ENCODE measurements at places on chromosomes 1 and 21.

DNA sequence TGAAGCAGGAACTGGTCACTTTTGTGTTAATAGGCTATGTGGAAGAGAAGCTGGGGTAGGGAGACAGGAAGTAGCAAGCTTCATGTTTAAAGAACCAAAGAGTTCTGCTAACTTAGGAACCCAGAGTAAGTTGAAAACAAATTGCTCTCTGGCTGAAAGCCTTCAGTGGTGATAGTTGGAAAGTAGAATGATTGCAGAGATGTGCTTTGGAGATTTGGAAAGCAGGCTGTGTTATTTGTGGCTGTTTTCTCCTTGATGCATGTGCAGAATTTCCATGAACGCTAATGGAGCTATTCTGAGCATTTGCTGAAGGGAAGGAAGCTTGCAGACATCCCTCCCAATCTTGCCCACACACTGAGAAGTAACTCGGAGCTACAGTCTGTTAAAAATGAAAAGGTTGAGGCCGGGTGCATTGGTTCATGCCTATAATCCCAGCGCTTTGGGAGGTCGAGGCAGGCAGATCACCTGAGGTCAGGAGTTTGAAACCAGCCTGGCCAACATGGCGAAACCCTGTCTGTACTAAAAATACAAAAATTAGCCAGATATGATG lies 45.7 kb downstream of the TCEANC2 start:
- peak; percentile 0 for DNase-seq

GRCh38 chr1:203491664-203492063 lies 2.3 kb upstream of the OPTC start:
- DNase-seq: no peak

- DNase-seq: no peak
These were observed 11.2 kb downstream of the WRAP73 start for GRCh38 chr1:3638676-3639075.

GRCh38 chr1:11529330-11529729 lies 50.4 kb downstream of the DISP3 start:
- no peak for DNase-seq

- DNase-seq: no peak
These were observed 6.1 kb upstream of the C1orf53 start for GRCh38 chr1:197896301-197896700.

DNA sequence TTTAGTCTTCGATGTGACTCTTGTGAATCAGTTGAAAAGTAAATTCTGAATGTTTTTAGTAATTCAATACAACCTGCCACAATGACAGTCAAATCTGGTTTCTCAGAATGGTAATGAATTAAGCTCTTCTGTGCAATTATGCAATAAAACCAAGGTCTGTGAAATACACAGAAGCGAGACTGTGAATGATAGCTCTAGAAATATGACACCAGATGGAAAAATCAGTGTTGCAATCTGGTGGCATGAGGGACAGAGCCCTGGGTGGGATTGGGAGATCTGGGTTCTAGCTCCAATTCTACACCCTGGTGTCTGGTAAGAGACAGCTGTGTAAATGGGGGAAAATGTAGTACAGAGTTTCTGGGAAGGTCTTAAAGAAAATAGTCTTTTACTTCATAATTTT lies 586.4 kb upstream of the ZRANB2 start:
- no peak for DNase-seq

DNA sequence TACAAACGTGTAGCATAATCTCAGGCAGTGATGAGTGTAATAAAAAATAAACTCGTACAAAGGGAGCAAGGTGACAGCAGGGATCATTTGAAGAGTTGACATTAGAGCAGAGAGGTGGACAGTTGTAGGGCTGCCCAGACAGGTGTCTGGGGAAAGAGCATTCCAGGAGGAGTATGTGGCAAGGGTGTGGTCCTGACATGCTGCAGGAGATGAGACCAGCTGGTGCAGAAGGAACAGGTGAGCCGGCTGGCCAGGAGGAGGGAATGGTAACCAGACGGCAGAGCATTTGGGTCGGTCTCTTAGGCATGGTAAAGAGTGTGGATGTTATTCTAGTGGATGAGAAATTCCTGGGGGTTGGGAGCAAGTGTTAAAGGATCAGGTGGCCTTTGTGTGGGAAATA lies 306.3 kb downstream of the LMX1A start:
- DNase-seq: no peak

GRCh38 chr21:41506611-41507520 lies 1.1 kb downstream of the TMPRSS2 start:
- no peak for DNase-seq

- no peak for DNase-seq
These were observed 547.2 kb downstream of the PLPP3 start for GRCh38 chr1:56032096-56032676.

DNA sequence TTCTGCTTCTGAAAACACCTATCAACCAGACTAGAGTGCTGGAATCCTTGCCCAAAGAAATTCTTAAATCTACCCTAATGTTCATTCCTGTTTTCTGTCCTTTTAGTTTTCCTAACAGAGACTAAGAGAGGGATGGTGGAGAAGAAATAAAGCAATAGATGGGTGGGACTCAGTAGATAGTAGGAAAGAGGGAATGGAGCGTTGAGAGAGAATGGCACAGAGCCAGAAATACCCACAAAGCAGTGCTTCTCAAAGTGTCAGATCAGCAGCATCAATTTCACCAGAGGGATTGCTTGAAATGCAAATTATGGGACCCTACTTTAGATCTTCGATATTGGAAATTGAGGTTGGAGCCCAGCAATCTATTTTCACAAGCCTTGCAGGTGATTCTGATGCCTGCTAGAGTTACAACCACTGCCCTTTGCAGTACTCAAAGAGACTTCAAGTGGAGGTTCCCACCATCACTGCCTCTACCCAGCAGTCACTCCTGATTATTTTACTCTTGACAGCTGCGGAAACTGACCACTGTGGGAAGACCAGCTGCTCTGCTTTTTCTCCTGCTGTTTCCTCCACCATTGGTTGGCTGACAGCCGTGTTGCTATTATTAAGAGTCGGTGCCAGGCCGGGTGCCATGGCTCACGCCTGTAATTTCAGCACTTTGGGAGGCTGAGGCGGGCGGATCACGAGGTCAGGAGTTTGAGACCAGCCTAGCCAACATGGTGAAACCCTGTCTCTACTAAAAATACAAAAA lies 11.4 kb upstream of the PRPF3 start:
- no peak for DNase-seq

GRCh38 chr21:30582870-30583269 lies 7.3 kb downstream of the KRTAP22-2 start:
- DNase-seq: no peak

DNA sequence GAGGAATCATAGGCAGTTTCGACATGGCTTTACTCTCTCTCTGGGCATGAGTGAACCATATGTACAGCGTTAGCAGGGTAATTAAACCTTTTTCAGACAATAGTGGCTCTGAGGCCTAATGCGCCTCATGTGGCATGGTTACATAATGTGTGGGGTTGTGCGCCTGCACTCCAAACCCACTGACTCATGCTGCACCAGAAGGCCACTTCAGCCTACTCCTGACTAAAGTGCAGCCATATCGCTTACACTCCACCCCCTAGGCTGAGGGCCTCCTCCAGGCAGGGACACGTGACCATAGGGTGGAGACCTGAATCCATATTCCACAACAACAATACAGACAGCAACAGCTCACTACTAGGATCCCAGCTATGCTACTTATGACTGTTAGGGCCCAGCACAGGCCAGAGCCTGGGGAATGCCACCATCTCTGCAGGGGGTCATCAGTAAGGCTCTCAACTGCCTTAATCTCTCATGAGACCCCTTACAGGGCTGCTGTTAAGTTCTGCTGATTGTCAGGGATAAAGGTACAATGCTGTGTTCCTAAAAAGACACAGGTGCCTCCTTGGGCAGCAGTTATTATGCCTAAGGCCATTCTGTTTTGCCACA lies 13.4 kb upstream of the ODF2L start:
- no peak for DNase-seq

DNA sequence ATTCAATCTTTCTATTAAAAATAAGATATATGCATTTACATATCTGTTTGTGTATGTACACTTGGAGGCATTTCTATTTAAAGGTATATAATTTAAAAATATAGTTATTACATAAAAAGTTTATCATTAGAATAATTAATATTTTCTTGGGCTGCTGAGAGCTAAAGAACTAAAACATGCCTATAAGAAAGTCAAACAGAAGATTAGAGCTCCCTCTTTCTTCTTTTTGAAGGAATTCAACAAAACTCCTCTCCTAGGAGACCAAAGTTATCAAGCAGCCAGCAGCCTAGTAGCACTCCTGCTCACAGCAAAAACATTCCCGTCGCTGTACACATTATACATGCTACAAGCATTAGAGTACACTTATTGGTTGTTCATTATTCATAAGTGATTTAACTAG lies 216.4 kb downstream of the VAV3 start:
- no peak for DNase-seq

Measured in right atrium auricular region (tissue), 2 donors.